ENCODE measurements at places on chromosomes 13 and 19. TPM values are rescaled to one million over a fixed set of nuclear protein-coding genes. Genes with fewer than 3 reads are reported as not detected.

DNA sequence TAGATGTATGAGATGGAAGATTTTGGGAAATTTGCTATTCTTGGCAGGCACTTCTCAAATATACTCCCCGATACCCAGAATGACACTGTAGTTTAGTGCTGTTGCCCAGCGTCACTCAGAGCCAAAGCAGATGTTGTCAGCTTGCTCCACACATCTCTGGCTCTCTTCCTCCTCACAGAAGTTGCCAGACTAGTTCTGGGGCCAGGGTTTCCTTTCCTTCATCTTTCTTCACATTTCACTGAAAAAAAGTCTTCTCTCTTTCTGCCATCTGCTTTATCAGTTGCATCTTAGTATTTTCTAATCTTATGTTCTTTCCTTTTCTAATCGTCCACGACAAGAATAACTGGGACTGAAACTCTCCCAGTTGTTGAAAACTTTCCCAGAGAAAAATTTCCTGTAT is 251.4 kb downstream of the RGCC start:
- no peaks in the 10 kb centered on the region for H3K36me3 ChIP-seq
- peak overlapping the region; percentile 7 for H3K4me3 ChIP-seq
- DNase-seq: no peak
- H3K27ac ChIP-seq: peak overlapping the region; percentile 54

- H3K27me3 ChIP-seq: no peaks in the 10 kb centered on the region
- no peak overlapping the region for H3K4me3 ChIP-seq
- no peak overlapping the region for H3K27ac ChIP-seq
- no peaks in the 10 kb centered on the region for H3K36me3 ChIP-seq
- DNase-seq: no peak
- H3K4me1 ChIP-seq: peaks cover 30% of the 10 kb centered on the region
Measured at GRCh38 chr13:112770504-112770903, 80.7 kb downstream of the ATP11A start.

DNA sequence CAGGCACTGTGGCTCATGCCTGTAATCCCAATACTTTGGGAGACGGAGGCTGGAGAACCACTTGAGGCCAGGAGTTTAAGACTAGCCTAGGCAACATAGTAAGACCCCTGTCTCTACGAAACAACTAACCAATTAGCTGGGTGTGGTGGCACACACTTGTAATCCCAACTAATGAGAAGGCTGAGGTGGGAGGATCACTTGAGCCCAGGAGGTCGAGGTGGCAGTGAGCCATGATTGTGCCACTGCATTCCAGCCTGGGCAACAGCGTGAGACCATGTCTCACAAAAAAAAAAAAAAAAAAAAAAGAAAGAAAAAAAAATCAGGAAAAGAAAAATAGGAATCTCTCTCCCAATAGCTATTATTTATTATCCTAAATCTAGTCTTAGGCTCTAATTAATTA is 56.8 kb upstream of the UBAC2 start:
- no peaks in the 10 kb centered on the region for H3K4me1 ChIP-seq
- H3K27ac ChIP-seq: no peak overlapping the region
- H3K4me3 ChIP-seq: no peak overlapping the region

GRCh38 chr19:49110567-49110966 is 3.6 kb upstream of the LIN7B start:
- H3K4me1 ChIP-seq: peaks cover 17% of the 10 kb centered on the region
- H3K27me3 ChIP-seq: no peaks in the 10 kb centered on the region
- DNase-seq: no peak

GRCh38 chr19:12789904-12790619 is 1.2 kb upstream of the JUNB start:
- DNase-seq: peak; percentile 86
- peaks cover 5% of the 10 kb centered on the region for H3K36me3 ChIP-seq
- H3K4me1 ChIP-seq: peaks cover 31% of the 10 kb centered on the region
- H3K27ac ChIP-seq: peak overlapping the region; percentile 99
- H3K27me3 ChIP-seq: no peaks in the 10 kb centered on the region

- peaks cover 39% of the 10 kb centered on the region for H3K27me3 ChIP-seq
- H3K36me3 ChIP-seq: peaks cover 3% of the 10 kb centered on the region
- no peak for DNase-seq
- H3K4me3 ChIP-seq: no peak overlapping the region
- peaks cover 2% of the 10 kb centered on the region for H3K4me1 ChIP-seq
- H3K27ac ChIP-seq: no peak overlapping the region
Measured at GRCh38 chr13:98096059-98096458, 46.8 kb upstream of the FARP1 start.

GRCh38 chr19:7658219-7658686 is 10.6 kb upstream of the RETN start:
- no peaks in the 10 kb centered on the region for H3K27me3 ChIP-seq
- peak overlapping the region; percentile 73 for H3K4me3 ChIP-seq
- peak overlapping the region; percentile 88 for H3K27ac ChIP-seq
- no peak for DNase-seq
- peaks cover 13% of the 10 kb centered on the region for H3K4me1 ChIP-seq

COMP gene
- not detected for total RNA-seq

GRCh38 chr13:112251930-112252585 is 124.1 kb upstream of the SPACA7 start:
- no peak overlapping the region for H3K4me3 ChIP-seq
- H3K27me3 ChIP-seq: peaks cover 44% of the 10 kb centered on the region
- no peaks in the 10 kb centered on the region for H3K4me1 ChIP-seq
- peaks cover 2% of the 10 kb centered on the region for H3K36me3 ChIP-seq

NCR1 gene
- total RNA-seq: not detected

CYP4F11 gene
- total RNA-seq: not detected

- H3K4me1 ChIP-seq: peaks cover 53% of the 10 kb centered on the region
- H3K36me3 ChIP-seq: peaks cover 3% of the 10 kb centered on the region
- no peak overlapping the region for H3K27ac ChIP-seq
- peak overlapping the region; percentile 28 for H3K4me3 ChIP-seq
- no peaks in the 10 kb centered on the region for H3K27me3 ChIP-seq
Measured at GRCh38 chr13:41058295-41059070, 2.8 kb upstream of the WBP4 start.

EFNA2 gene
- total RNA-seq: not detected

FAM124A gene
- not detected for total RNA-seq

KLK7 gene
- not detected for total RNA-seq

- peak overlapping the region; percentile 99 for H3K4me3 ChIP-seq
- no peaks in the 10 kb centered on the region for H3K36me3 ChIP-seq
- peak overlapping the region; percentile 71 for H3K27ac ChIP-seq
- no peaks in the 10 kb centered on the region for H3K27me3 ChIP-seq
Measured at GRCh38 chr19:6516659-6517291, 14.1 kb upstream of the TNFSF9 start.

DNA sequence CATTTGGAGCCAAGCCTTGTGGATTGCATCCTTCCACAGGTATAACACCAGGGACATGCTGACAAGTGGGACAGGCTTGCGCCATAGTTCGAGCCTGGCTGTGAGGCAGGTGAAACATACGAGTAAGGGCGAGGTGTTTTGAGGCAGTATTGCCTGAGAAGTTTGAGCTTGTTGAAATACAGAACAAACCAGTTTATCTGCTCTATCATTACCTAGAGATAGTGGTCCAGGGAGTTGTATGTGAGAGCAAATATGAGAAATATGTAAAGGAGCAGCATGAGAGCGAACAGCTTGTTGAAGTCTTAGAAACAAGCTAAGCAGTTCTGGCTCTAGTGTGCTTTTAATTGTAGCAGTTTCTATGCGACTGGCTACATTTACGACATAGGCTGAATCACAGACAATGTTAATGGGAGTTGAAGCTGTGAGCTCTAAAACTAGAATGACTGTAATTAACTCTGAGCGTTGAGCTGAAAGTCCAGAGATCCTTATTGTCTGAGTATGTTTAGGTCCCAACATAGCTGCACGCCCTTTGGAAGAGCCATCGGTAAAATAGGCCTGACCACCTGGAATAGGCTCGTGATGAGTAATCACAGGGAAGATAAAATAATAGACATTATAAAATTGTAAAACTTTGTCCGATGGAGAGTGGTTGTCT is 8.2 kb downstream of the ZNF439 start:
- no peak for DNase-seq
- H3K4me1 ChIP-seq: peaks cover 3% of the 10 kb centered on the region
- no peak overlapping the region for H3K4me3 ChIP-seq

DNA sequence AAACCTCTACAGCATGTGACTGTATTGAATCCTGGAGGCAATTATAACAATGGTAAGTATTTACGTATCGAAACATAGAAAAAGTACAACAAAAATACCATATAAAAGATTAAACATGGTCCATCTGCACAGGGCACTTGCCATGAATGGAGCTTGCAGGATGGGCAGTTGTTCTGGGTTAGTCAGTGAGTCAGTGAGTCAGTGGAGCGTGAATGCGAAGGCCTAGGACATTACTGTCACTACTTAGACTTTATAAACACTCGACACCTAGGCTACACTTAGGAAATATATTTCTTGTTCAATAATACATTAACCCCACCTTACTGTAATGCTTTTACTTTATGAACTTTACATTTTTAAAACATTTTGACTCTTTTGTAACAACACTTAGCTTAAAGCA is 35.6 kb upstream of the TMTC4 start:
- H3K27me3 ChIP-seq: no peaks in the 10 kb centered on the region
- no peaks in the 10 kb centered on the region for H3K4me1 ChIP-seq
- no peak overlapping the region for H3K27ac ChIP-seq
- no peak for DNase-seq

CEACAM4 gene
- total RNA-seq: 0.31 TPM

GRCh38 chr13:44498502-44498901 is 77.6 kb downstream of the TSC22D1 start:
- H3K27me3 ChIP-seq: no peaks in the 10 kb centered on the region
- no peaks in the 10 kb centered on the region for H3K36me3 ChIP-seq
- H3K27ac ChIP-seq: peak overlapping the region; percentile 72

GRCh38 chr13:66794340-66795031 is 435.6 kb downstream of the PCDH9 start:
- H3K4me1 ChIP-seq: no peaks in the 10 kb centered on the region
- no peak overlapping the region for H3K27ac ChIP-seq
- no peak overlapping the region for H3K4me3 ChIP-seq
- DNase-seq: no peak

- no peak for DNase-seq
- peaks cover 29% of the 10 kb centered on the region for H3K27me3 ChIP-seq
- peaks cover 2% of the 10 kb centered on the region for H3K4me1 ChIP-seq
- no peak within 1 kb of the TSS for H3K27ac ChIP-seq
- H3K4me3 ChIP-seq: peak within 1 kb of the TSS; percentile 49
Measured at GRCh38 chr13:37869756-37870488, at the start of gene TRPC4. TSS of gene TRPC4 (minus strand) at chr13:37869772. CDS start at chr13:37783333, 86,439 bp downstream.

Measured in T-helper 17 cell (primary cell).